WERI-Rb-1 (cell line): ENCODE measurements at places on chromosomes 6 and 20.

DNA sequence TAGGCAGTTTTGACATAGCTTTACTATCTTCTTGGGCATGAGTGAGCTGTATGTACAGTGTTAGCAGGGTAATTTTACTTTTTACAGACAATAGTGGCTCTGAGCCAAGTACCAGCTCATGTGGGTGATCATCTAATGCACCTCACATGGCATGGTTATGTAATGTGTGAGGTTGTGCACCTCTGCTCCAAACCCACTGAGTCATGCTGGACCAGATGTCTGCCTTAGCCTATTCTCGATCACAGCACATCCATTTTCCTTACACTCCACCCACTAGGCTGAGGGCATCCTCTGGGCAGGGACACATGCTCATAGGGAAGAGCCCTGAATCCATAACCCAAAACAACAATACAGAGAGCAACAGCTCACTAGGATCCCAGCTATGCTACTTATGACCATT is 71.6 kb upstream of the FBXL4 start:
- DNase-seq = no peak

- DNase-seq = no peak
Measured at GRCh38 chr20:24939036-24939435, 10.0 kb upstream of the CST7 start.

DNA sequence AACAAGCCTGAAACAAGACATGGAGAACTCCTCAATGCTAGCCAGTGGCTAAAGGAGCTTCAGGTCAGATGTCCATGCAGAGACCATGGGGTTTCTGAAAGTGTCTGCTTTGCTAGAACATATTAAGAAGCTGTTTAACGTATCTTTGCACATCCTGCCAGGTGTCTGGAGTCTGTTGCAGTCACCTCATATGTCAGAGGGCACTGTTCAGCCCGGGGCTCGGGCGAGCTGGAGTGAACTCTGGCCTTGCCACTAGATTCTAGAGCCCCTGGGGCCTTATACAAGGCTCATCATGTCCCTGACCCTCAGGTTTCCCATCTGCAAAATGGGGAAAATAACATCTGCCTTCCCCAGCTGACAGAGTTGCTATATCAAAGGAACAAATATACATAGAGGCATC is 59.0 kb downstream of the PRDM1 start:
- DNase-seq = no peak

- no peak for DNase-seq
Measured at GRCh38 chr20:4925842-4926530, 75.3 kb downstream of the SLC23A2 start.

- no peak for DNase-seq
Measured at GRCh38 chr20:54119744-54120143, 49.4 kb upstream of the BCAS1 start.

DNA sequence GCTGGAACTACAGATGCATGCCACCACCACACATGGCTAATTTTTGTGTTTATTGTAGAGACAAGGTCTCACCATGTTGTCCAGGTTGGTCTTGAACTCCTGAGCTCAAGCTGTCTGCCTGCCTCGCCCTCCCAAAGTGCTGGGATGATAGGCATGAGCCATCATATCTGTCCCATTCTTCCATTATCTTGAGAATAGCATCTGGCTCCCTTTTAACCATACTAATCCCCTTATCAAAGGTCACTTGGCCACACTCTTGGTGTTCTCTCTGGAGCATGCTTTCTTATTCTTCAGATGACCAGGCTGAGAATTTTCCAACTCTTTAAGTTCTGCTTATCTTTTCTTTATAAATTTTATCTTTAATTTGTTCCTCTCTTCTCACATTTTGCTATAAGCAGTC is 15.9 kb upstream of the TRERF1 start:
- DNase-seq = no peak

DNA sequence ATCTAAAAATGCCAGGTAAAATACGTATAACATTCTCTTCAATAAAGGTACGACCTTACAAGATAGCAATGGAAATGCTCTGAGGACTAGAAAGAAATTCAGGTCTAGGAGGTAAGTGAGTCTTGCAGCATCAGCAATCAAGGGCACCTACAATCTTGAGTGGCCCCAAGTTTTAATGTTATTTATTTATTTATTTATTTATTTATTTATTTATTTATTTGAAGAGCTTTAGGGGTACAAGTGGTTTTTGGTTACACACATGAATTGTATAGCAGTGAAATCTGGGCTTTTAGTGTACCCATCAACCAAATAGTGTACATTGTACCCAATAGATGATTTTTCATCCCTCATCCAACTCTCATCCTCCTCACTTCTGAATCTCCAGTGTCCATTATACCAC is 574.0 kb upstream of the POU3F2 start:
- DNase-seq = no peak

- DNase-seq = no peak
Measured at GRCh38 chr6:80638213-80639055, 532.0 kb downstream of the BCKDHB start.

DNA sequence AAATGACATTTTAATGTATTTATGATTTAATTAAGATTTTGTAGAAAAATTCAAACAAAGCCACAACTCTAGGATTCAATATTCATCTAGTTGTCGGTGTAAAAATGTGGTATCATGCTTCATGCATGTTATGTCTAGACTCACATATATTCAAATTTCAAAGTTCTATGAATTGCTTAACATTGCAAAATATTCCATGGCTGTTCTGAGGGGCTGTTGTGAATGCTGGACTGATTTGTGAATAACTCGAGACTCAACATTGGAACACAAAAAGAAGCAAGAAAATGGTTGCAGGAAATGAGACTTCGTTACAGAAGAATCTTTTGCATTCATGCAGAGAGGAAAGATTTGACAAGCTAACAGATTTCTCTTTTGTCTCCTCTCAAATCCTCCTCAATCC is 705.9 kb downstream of the DHX35 start:
- DNase-seq = no peak

DNA sequence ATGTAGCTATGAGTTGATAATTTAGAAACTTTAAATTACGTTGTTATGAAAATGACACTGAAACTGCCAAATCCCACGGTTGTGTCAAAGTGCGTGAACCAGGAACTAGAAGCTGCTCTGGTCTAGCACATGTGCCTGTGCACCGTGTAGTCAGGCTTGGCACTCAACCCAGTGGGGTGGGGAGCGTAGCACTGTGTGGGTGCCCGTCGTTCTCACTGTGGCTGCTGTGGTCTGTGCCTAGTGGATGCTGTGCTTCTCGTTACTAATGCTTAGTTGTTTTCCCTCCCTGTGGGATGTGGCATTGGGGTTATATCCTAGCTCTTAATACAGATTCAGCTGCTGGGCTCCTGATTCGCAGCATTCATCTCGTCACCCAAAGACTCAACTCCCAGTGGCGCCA is 46.2 kb upstream of the ADIG start:
- DNase-seq = no peak

- DNase-seq = no peak
Measured at GRCh38 chr6:40545954-40546353, 41.2 kb downstream of the LRFN2 start.

GRCh38 chr6:134802426-134803058 is 147.4 kb downstream of the ALDH8A1 start:
- DNase-seq = no peak

- no peak for DNase-seq
Measured at GRCh38 chr20:58524814-58525213, 9.6 kb upstream of the APCDD1L start.

- DNase-seq = no peak
Measured at GRCh38 chr6:151205721-151206600, 33.8 kb upstream of the AKAP12 start.

DNA sequence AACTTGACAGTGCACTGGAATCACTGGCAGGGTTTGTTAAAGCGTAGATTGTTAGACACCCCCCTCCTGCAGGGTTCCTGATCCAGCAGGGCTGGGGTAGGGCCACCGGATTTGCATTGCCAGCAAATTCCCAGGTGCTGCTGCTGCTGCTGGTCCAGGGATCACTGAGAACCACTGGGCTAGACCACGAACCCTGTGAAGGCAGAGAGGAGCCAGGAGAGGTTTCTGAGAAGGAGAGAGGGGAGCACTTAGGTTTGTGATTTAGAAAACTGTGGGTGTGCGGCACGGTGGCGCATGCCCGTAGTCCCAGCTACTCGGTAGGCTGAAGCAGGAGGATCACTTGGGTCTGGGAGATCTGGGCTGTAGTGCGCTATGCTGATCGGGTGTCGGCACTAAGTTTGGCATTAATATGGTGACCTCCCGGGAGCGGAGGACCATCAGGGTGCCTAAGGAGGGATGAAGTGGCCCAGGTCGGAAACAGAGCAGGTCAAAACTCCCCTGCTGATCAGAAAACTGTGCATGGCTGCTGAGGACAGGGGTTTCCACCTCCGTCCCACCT is 53.6 kb upstream of the FAM83D start:
- no peak for DNase-seq

GRCh38 chr6:119895626-119896025 is 546.1 kb upstream of the MAN1A1 start:
- DNase-seq = no peak

DNA sequence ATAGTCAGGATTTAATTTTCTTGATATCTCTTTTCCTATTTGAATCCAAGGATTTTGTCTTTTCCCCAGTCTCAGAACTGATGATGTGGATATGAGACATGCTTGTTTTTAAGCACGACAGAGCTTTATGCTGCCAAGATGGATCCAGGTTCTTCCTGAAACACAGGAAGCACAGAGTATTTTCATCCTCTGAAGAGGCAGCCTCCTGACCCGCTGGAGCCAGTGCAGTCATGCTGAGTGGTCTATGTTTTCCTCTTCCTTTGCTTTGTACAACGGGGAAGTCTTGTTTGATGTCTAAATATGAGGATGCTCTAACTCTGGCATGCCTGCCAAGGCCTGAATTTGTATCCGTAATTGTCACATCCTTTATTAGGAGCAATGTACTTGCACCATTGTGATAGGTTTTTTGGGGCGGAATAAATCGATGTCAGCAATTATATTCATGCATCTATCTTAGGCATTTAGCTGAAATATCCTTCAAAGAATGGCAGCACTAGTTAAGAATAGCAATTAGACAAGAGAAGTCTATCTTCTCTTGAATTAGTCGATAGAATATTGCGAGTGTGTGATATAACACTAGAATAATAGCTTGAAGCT is 407.1 kb upstream of the JAG1 start:
- no peak for DNase-seq

DNA sequence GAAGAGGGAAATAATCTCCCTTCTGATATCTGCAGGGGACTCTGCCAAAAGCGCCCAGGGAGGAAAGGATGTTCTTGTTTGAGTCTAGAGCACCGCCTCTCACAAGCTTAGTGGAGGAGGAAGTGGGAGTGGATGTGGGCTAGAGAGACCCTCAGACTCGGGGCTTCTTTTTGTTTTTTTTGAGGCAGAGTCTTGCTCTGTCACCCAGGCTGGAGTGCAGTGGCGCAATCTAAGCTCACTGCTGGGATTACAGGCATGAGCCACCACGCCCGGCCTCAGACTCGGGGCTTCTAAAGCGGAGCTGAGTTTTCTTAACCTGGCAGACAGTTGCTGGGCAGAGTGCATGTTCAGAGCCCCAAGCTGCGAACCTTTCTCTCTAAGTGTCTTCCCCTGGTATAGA is 310.8 kb downstream of the BMP7 start:
- DNase-seq = no peak

- no peak for DNase-seq
Measured at GRCh38 chr6:11198663-11199603, 33.5 kb downstream of the NEDD9 start.

- DNase-seq = peak; percentile 39
Measured at GRCh38 chr20:38095017-38095686, 61.6 kb downstream of the RPRD1B start.

DNA sequence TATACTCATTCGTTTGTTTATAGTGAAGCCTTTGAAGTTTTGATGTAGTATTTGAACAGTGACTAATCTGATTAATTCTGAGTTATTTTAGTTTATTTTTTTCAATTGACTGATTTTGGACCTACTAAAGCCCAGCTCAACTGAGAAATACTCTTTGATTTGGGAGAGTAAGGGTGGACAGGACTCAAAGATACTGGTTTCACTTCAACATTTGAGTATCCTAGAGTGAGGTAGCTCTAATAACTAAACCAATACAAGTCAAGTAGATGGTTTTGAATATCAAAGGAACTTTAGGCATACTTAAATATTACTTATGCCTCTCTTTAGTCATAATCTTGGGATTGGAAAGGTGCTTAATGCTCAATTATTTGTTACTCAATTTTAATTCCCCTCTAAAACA is 65.6 kb downstream of the ZNF292 start:
- no peak for DNase-seq

DNA sequence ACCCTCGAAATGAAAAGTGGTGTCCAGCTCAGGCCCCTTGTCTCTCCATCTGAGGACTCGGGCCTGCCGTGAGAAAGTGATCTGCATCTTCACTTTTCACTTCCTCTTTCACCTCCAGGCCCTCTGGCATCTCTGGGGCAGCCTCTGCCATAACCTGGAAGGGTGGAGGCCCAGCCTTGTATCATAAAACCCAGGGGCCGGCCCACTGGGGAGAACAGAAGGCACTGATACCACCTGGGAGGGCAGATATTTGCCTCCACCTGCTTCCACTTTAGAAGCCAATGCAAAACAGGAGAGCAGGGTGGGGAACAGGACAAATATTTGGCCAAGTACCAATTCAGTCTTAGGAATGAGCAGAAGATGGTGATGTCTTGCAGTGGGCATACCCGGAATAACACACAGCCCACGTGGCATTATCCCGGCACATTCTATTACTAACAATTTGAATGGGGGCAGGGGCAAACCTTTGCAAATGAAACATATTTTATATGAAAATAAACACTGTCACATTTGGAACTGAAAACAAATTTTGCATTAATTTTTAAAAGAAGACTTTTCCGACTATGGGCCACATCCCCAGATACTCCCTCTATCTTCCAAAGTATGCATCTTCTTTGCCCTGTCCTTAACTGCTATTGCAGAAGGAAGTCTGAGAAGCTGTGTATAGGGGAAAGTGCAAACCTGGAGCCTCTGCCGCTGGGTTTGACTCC is 69.2 kb upstream of the TBC1D7 start:
- DNase-seq = no peak

DNA sequence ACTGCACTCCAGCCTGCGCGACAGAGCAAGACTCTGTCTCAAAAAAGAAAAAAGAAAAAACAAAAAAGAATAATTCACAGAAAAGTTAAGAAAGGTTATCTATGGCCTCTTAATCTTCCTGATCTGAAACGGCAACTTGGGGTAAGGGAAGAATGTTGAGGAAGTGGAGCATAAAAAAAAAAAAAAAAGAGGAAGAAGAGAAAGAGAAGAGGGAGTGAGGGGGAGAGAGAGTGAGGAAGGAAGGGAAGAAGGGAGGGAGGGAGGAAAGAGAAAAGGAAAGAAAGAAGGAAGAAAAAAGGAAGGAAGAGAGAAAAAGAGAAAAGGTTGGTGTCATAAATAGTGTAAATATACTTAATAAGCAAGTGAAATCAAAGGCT is 68.9 kb upstream of the NCOA3 start:
- no peak for DNase-seq

- no peak for DNase-seq
Measured at GRCh38 chr6:108187519-108187918, 21.7 kb downstream of the NR2E1 start.

GRCh38 chr6:168331058-168331457 is 11.5 kb upstream of the DACT2 start:
- DNase-seq = no peak

- DNase-seq = no peak
Measured at GRCh38 chr20:58287638-58288037, 21.9 kb upstream of the RAB22A start.
